Activated gamma-delta T cell treated with Interleukin-2 at 50 U/mL for 16 hours (primary cell): ENCODE measurements at places on chromosomes 3 and 15.
A peak's percentile ranks its signal among the peaks of the same experiment; 100 is the strongest.

DNA sequence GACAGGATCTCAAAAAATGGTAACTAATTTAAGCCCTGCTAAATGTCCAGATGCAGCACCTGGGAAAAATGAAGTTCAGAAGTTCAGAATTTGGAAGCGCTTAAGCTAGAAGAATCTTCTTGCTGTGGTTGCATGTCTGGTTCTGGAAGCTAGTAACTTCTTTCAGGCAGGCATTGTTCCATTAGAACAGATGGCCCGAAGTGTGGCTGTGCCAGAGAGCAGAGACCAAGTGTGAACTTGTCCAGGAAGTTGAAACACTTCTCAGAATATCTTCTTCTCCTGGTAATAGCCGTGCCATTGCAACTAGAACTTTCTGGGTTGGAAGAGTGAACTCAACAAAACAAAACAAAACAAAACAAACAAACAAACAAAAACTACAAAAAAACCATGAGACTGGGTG is 80.0 kb downstream of the MITF start:
- no peak for DNase-seq

GRCh38 chr15:82945326-82945725 is 7.2 kb downstream of the HOMER2 start:
- no peak for DNase-seq

DNA sequence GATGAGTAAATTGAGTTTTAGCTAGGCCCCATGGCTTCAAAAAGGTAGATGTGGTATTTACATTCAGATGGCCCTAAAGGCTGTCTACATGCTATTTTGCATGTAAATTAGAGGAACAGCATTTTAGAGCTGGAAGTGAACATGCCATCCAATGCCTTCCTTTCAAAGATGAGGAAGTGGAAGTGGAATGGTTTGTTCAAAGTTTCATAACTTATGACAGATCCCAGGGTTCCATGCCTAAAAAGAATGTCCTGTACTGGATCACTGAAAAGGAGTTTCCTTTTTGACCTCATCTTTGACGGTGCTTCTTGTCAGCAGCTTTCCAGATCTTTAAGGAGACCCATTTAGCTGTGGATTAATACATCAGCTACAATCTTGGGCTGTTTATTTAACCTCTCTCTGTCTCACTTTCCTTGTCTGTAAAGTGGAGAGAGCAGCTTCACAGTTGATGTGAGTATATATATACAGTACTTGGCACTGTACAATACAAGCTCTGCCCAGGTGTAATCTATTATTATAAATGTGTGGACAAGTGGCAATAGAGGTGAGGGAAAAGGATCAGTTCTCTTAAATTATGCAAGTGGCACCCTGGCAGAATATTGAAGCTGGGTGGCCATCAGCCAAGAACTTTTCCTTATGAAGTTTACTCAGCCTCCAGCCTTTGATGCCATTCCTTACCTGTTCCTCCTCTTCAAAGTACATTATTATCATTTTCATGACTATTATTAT is 68.7 kb upstream of the GOLGA8B start:
- no peak for DNase-seq

- DNase-seq, result no peak
Observed at GRCh38 chr3:127775398-127776109, 46.8 kb downstream of the MGLL start.

DNA sequence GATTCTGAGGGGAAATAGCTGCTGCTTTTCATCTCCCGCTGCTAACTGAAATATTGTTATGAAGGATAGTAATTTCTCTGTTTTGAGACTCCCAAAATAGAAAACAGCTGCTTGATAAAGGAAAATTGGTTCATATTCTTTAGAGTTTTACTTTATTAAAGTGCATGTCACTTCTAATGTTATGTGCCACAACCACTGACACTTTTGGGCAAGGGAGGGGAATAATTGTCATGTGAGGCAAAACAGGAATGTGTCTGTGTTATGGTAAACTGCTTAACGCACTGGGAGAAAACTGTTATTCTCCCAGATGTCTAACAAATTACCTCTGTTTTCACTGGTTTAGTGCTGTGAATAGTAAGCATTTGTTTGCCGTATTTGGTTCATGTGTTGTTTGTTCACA is 201.6 kb downstream of the PDZRN3 start:
- DNase-seq, result no peak

- no peak for DNase-seq
Observed at GRCh38 chr15:77748078-77749064, 115.7 kb upstream of the LINGO1 start.

DNA sequence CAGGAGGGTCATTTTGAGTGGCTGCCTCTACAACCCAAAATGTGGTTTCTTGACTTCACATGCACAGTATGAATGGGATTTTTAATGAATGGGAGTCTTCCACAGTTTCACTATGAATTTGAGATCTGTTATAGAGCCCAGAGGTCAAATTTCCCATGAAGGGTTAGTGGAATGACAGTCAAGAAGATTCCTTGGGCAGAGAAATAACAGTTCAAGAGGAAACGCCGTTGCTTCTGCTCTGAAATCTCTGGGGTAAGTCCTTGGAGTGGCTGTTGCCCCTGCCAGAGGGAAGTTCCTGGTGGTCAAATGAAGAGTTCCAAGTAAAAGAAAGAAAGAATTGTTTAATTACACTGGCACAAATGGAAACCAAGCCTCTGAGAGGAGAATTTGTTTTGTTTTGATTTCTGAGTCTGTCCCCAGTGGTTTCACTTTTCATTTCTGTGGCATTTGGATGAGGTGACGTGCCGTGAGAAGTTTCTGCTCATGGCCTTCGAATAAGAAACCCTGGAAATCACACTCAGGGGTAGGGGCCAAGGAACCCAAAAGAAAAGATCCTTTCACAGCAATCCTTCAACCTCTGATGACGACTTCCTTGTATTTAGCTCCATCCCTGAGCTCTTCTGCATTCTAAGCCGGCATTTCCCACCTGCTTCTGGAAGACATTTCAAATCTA is 77.5 kb upstream of the IL12A start:
- DNase-seq, result no peak

GRCh38 chr3:172370419-172370818 is 77.8 kb downstream of the GHSR start:
- no peak for DNase-seq

- no peak for DNase-seq
Observed at GRCh38 chr3:27500035-27500434, 15.9 kb upstream of the SLC4A7 start.

GRCh38 chr15:64146041-64146440 is 5.5 kb upstream of the SNX22 start:
- DNase-seq, result no peak

DNA sequence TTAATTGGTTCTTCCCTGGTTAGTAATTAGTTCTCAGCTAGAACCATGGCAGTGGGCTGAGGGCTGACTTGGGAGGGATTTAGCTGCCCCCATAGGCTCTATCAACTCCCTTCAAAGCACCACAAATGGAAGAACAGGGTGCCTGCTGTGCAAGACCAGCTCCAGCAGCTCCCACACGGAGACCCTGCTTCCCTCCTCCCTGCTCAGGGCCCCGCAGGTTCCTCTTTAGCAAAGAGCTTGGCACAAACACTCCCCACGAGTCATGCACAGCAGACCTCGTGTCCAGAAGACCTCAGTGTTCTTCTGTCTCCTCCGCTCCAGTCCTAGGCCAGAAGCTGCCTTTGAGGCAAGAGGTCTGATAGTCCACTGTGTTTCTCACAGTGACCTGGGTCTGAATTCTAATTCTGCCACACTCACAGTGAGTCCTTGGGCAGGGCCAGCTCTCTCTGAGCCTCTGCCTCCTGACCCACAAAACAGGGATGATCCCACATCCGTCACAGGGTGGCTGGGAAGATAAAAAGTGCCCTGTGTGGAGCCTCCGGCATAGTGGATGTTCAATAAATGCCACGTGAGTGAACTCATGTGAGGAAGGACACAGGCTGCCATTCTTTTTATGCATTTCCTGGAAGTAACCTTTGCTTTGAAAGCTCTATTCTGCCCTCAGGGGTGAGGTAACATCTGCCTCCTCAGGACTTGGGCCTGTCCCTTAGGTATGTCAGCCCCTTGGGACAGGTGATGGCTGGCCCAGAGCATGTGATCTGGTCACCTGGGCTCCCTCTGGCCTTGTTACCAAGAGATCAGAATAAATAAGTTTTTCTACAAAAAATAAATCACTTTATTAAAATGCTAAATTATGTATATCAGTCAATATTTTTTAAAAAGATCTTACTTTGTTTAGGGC is 7.6 kb downstream of the RAB6B start:
- no peak for DNase-seq

- DNase-seq, result no peak
Observed at GRCh38 chr3:70984776-70985482, 598.6 kb downstream of the FOXP1 start.

DNA sequence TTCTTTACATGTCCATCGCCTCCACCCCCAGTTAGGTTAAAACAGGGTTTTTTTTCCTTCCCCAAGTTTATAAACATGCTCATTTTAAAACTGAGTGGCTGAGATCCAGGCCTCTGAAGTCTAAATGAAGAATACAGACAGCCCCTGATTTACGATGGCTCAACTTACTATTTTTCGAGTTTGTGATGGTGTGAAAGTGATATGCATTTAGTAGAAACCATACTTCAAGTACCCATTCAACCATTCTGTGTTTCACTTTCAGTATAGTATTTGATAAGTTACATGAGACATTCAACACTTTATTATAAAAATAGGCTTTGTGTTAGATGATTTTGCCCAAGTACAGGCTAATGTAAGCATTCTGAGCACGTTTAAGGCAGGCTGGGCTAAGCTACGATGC is 30.5 kb upstream of the GNB5 start:
- DNase-seq, result no peak

GRCh38 chr15:93072411-93073394 is 16.3 kb downstream of the RGMA start:
- DNase-seq, result no peak

DNA sequence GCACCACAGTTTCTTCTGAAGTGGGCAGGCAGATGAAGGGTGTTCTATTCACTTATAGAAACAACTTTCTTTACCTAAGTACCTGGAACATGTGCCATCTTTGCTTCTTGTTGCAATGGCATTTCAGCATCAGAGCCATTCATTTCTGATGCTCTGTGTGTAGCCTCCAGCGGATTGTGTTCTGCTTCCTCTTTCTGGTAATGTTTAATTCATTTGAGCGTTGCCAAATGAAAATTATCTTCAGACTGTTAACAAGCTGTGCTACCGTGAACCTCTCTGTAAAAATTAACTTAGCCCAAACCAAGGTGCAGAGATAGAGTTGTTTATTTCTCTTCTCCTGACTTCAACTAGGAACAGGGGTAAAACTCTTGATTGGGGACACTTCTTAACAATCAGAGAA is 302.0 kb downstream of the EDEM1 start:
- DNase-seq, result no peak

DNA sequence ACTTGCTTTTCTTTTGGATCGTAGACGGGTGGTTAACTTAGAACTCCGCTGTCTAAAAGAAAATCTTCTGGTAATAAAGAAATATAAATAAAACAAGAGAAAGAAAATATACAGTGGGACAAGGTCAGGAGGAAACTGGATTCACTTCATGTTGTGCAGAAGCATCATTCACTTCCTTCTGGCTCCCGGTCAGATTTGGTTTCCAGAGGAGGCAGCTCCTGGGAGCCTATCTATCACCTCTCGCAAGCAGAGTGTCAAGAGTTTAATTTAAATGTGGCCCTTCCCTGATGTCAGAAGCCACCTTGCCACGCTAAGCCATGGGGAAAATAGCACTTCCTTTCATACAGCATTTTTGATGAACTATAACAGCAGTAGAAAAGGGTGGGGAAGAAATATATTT is 139.1 kb downstream of the NSMCE3 start:
- DNase-seq, result no peak

- no peak for DNase-seq
Observed at GRCh38 chr3:15102256-15102655, 3.3 kb upstream of the RBSN start.

- DNase-seq, result peak; percentile 46
Observed at GRCh38 chr3:153768561-153769469, 352.4 kb upstream of the ARHGEF26 start.

DNA sequence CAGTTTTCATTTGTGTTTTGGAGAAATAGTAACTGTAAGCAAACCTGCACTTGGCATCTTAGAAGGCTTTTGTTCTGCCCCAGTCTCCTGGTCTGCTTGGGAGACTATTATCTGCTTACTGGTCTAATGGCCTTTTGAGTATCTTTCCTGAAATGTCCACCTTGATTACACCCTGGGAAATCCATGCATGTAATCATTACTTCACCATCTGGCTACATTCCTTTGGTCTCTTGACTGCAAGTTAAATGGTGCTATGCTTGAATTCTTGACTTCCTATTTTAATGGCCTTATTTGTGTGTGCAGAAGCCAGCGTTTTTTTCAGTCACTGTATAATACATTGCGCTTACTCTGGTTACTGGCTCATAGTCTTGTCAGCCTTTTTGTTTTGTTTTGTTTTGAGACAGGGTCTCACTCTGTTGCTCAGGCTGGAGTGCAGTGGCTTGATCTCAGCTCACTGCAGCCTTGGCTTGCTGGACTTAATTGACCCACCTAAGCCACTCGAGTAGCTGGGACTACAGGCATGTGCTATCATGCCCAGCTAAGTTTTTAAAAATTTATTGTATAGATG is 30.0 kb downstream of the CHD2 start:
- DNase-seq, result no peak

DNA sequence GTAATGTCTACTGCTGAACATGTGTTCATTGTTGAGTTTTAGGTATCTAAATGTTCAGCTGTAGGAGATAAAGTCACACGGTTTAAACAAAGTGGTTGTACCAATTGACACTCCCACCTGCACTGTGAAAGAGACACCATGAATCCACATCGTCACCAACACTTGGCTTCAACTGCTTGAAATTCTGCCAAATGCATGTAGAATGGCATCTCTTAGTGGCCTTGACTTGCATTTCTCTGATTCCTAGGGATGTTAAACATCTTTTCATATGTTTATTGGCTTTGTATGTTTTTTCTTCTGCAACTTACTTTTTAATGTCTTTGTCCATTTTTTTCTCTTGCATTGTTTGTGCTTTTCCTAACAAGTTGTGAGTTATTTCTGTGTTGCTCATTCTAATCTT is 43.4 kb downstream of the RPLP1 start:
- no peak for DNase-seq

DNA sequence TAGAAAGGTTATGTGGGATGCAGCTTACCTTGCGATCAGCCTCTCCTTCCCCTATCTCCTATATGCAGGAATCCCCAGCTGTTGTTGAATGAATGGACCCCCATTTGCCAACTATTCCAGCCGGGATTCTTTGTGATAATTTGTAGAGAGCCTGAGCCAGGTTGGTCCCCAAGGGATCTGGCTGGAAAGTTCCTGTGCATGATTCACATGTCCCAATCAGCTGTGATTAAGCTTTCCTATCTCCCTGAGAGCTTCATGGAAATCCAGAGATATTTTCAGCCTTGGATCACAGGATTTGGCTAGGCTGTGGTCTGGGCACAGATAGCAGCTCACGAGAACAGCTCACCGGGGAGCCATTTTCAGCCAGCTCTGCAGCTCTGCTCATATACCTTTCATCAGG is 76.7 kb downstream of the ARNT2 start:
- no peak for DNase-seq
